ENCODE measurements at places on chromosomes 5 and 9.

DNA sequence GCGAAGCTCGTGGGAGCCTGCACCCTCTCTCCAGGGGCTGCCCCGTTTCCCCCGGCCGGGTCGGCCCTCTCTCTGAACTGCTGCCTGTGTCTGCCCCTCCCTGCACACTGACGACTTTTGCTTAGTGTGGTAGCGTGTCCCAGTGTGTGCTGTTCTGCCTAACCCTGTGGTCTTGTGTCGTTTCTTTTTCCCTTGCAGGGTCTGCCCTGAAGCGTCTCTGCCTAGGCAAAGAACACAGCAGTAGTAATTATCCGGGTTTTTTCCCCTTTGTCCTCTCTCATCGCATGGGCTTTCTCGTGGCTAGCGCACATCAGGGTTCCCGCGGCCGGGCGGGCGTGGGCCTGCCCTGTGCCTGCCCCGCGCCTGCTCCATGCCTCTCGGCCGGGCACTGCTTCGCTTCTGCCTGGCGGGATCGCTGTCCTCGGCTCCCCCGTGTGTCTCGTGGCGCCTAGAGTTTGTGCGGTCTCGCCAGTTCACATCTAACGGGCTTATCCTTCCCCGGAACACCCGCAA lies 122.7 kb downstream of the WNK2 start:
- DNase-seq = no peak

DNA sequence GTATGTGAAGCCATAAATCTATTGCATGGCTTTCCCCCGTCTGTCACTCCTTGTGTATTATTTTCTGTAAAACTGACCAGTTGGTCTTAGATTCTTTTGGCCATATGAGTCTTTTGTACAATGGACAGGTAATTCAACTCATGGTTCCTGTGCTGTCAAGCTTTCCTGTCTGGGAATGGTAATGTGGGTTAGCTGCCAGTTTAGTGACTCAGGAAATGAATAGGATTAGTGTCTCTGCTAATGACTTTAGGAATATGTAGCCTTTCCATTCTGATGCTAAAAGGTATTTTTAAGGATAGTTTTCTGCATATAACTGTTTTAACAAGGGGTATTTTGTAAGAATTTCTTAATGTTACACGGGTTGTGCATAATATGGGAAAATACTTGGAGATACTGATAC lies 182.7 kb downstream of the PBX3 start:
- no peak for DNase-seq

DNA sequence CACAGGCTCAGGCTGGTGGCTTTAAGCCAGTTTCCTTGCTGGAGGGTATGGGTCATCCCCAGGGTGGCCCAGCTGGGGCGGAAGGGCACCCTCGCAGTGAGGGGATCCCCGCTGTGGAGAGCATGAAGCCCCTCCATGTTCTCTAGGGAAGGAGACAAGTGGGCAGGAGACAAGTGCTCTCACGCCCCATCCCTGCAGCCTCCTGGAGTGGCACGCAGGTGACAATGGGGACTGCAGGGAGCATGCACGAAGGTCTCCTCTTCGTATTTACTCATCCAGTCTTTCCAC lies 83.3 kb downstream of the GTF3C4 start:
- no peak for DNase-seq

DNA sequence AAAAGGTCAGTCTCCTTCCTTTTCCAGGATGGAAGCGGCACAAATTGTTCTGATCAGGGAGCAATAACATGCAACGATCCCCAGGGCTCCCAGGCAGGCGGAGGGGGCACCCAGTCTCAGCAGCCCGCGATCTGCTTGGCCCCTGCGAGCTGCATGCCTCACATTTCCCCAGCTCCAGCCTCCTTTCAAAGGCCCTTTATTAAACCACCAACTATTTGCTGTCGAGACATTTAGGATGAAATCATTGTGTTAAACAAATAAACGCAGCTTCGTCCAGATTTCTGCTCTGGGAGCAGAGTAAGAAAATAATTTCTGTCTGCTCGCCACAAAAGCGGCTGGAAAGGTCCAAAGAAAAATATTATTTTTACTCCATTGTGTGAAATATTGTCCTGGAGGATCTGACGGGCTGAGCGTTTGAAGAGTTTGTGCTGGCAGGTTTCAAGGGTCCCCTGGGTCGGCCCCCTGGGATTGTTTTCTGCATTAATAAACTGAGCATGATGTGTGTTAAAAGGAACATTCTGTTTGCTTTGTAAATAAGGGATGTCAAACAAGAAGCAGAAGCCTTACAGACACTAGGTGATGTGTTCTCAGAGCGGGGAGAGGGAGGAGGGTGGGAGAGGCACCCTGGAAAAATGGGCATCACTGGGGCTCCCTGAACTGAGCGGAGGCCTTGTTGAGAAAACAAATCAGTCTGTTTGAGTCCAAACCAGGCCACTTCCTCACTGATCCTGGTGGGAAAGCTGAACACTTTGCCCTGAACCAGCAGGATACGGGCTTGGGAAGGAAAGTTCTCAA lies 110.1 kb downstream of the FOXD1 start:
- no peak for DNase-seq

DNA sequence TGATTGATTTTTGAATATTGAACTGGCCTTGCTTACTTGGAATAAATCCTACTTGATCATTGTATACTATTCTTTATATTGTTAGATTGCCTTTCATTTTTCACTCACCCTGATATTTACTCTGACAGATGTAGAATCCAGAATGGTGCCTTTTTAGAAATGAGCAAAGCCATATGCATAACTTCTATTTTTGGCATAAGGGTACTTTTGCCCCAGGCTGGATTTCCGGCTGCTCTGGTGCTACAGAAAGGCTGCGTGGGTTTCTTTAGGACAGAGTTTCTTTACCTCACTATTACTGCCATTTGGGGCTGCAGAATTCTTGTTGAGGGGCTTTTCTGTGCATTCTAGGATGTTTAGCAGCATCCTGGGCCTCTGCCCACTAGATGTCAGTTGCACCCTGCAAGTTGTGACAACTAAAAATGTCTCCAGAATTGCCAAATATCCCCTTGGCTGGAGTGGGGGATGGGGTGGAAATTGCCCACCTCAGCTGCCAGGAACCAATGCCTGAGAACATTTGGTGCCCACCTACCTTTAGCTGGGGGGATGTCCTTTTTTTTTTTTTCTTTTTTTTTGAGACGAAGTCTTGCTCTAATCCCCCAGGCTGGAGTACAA lies 50.1 kb downstream of the SLC36A1 start:
- DNase-seq = no peak

- DNase-seq = no peak
Measured at GRCh38 chr9:86733929-86734328, 213.4 kb downstream of the GAS1 start.

GRCh38 chr9:84709056-84709455 lies 39.5 kb downstream of the NTRK2 start:
- DNase-seq = no peak

DNA sequence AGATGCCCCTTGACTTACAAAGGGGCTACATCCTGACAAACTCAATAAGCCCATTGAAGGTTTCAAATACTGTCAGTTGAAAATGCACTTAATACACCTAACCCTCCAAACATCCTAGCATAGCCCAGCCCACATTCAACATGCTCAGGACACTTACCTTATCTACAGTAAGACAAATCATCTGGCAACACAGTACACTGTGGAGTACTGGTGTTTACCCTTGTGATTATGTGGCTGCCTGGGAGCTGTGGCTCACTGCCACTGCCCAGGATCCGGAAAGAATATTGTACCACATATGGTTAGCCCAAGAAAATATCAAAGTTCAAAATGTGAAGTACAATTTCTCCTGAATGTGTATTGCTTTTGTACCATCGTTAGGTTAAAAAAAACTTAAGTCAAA lies 562.2 kb downstream of the HTR1A start:
- no peak for DNase-seq

- no peak for DNase-seq
Measured at GRCh38 chr5:145551714-145552113, 283.4 kb downstream of the PRELID2 start.

- DNase-seq = no peak
Measured at GRCh38 chr5:142403583-142403982, 78.8 kb upstream of the SPRY4 start.

- peak; percentile 53 for DNase-seq
Measured at GRCh38 chr5:174503461-174504265, 220.7 kb upstream of the MSX2 start.

DNA sequence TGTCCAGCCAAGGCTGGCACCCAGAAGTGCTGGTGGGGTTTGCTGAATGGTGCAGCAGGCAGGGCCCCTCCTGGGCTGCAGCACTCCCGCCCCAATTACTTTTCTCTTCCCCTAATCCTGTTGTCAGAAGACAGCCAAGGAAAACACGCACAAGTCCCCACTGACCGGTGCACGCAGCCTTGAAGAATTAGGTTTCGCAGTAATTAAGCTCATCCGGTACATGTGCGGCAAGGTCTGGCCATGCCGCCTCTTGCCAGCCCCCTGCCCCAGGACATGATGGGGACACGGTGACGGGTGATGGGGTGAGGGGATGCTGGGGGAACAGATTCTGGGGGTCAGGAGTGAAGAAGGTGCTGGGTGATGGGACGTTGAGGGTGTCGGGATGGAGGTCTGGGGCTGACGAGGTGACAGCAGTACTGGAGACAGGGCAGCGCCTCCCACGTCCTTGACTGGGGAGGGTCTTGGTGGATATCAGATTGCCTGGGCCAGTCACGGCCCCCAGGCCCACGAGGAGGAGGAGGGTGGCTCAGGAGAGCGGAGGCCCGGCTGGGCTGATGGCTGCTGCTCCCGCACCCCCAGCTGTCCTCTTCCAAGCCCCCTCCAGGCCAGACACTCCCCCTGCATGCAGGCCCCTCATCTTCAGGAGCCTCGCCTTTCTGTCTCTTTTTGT lies 34.9 kb downstream of the BARX1 start:
- no peak for DNase-seq

DNA sequence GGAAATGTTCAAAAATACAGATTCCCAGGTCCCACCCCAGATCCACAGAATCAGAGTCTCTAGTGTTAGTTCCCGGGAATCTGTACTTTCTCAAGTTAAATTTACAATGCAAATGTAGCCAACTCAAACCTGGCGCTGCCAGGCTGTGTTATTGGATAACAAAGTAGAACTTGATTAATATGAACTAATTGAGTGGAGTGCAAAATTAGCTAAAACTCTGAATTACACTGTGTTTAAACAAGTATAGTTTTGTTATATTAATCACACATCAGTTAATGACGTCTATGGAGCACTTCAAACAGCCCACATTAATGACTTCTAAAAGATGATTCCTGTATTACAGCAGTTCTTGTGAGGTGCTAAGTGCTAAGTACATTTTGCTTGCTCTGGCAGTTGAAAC lies 32.4 kb upstream of the CYFIP2 start:
- no peak for DNase-seq

- no peak for DNase-seq
Measured at GRCh38 chr5:144298658-144299057, 128.0 kb downstream of the KCTD16 start.
